ENCODE measurements at places on chromosomes 7 and 10.

GRCh38 chr10:7896297-7896696 is 78.0 kb downstream of the TAF3 start:
- DNase-seq, result no peak

DNA sequence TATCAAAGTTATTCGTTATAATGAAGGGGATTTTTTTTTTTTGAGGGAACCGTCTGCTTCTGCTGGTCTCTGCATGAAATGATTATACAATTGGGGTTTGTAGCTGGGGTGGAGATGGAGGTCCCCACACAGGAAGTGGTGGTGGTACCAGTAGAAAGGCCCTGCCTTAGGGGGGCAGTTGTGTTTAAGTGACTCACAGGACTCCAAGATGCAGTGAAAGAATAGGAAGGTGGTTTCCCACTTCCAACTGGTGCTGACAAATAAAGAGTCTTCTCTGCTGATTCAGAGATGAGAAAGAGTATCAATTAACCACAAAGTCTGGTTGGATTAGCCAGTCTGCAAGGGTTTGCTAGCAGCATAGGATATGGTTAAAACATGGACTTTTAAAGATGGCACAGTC is 376.0 kb downstream of the SORCS3 start:
- DNase-seq, result no peak

DNA sequence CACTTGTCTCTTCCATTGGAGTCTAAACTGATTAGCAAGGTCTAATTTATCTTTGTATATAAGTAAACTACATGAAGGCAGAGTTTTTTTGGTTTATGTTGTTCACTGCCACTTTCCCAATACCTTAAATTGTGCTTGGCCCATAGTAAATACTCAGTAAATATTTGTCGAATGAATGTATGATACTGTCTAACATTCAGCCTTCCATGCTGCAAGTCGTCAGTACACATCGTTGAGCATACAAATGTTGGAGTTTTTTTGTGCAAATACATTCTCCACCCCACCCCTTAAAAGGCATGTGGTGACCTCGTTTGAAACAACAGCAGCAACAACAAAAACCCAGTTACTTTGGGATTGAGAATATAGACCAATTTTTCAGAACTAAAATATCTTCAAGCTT is 17.4 kb upstream of the IGF2BP3 start:
- no peak for DNase-seq

- DNase-seq, result no peak
Observed at GRCh38 chr10:9911488-9911887, 1106.2 kb upstream of the CELF2 start.

GRCh38 chr7:63040966-63041610 is 957.6 kb upstream of the ZNF722 start:
- DNase-seq, result no peak

DNA sequence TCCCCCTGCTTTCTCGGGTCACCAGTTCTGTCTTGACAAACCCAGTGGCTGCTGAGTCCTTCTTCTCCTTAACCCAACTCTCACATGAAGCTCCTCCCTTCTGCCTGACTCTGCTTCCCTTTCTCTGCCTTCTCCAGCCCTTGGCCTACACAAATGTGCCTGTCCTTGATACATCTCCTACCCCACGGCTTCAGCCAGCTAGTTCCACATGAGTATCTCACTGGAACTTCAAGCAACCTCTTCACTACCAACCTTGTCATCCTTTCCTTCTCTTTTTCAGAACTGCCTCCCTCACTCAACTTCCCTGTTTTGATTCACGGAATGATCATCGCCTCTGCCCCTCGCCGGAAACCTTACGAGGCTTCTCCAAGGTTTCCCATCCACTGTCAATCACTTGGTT is 55.9 kb downstream of the PDIA4 start:
- DNase-seq, result no peak

DNA sequence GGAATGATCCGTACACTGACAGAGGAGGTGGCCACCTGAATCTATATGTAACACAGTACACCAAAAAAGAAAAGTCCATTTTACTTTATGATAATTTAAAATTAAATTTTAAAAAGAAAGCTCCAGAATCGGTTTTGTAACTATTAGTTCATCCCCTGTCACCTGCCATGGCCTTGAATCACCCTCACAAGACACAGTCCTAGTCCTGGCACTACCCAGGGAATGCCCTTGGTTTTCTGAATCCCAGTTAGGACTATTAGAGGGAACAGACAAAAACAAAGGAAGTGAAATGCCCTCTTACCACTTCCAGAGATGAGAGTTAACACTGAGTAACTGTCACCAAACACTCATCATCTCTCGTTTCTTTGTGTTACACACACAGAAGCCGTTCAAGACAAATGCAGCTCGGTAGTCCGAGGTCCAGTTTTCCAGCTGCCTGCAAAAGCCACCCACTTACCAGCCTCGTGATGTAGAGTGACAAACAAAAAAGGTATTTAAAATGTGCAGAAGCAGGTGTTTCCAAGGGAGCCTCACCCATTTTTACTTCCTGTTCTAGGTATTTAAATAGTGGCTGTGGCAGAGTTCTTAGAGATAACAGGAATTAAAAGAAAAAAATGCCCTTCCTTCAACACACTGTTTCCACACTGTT is 6.1 kb downstream of the PTPRN2 start:
- no peak for DNase-seq

GRCh38 chr10:45063591-45064231 is 63.0 kb downstream of the ZNF22 start:
- DNase-seq, result no peak

DNA sequence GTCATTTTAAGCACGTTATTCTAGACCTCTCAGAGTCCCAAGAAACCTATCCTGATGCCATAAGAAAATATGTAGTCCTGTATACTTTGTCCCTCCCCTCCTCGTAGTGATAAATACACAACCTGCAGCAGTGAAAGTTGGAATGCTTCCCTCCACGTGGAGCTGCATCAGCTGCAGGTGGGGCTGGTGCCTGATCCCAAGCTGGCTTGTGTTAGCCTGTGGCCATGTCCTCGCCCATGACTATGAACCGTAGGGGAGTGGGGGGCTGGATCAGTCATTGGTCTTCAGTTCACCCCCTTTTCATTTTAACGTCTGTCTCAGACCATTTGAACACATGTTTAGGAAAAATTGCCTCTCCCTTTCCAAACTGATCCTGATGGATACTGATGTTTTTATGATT is 171.4 kb upstream of the HABP2 start:
- DNase-seq, result no peak

GRCh38 chr7:1848911-1849311 is 178.8 kb downstream of the ELFN1 start:
- no peak for DNase-seq

DNA sequence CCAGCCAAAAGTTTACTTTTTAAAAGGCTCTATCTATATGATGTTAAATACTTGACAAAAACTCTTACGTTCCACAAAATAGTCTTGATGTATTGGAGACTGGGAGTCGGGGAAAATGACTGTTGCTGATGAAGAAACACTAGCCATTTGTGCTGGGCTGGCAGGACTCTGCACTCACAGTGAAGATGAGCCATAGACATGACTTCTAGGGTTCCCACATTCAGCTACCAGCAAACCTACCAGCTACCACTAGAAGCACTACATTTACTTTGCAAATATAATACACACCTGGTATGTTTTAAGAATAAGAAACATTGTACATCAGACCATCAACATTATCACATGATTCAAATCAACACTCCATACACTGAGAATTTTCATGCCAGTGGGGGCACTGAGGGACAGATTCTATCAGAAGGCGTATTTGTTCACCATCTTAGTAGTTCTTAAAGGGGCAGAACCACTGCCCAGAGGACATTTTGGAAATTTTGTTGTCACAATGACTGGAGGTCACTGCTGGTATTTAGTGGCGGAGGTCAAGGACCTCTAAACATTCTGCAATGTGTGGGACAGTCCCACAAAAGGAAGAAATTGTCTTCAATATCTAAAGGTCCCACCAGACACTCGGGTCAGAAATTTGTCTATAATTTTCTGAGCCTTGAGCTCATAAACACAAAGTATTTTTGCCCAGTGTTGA is 52.3 kb downstream of the PARD3 start:
- no peak for DNase-seq

DNA sequence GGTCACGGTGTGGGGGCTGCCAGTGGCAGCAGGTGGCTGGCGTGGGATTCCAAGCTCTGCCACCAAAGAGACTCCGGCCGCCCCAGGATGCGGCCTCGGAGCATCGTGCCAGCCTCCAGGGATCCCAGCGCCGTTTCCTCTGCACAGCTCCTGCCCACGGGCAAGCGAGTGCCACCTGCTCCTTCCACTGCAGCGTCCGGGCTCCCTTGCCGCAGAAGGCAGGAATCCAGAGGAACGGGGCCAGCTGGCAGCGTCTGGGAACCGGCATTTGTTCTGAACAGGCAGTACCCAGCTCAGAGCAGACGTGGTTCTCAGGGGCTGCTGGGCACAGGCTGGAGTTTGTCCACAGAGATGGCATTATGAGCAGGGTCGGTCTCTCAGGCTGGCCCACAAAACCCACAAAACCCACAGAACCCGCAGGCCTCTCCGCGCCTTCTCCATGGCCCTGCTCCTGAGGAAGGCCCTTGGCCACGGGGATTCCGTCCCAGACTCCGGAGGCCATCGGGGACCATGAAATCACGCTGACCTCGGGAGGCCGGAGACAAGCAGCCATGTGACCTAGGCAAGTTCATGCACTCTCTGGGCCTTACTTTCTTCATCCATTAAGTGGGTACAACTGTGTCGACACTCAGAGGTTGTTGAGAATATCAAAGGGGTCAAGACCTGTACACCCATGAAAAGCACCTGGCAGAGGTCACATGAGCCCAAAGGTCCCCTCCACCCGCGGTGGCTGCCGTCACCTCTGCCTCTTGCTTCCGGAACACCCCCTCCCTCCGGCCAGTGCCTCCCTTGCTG is 72.1 kb upstream of the TNRC18 start:
- no peak for DNase-seq

DNA sequence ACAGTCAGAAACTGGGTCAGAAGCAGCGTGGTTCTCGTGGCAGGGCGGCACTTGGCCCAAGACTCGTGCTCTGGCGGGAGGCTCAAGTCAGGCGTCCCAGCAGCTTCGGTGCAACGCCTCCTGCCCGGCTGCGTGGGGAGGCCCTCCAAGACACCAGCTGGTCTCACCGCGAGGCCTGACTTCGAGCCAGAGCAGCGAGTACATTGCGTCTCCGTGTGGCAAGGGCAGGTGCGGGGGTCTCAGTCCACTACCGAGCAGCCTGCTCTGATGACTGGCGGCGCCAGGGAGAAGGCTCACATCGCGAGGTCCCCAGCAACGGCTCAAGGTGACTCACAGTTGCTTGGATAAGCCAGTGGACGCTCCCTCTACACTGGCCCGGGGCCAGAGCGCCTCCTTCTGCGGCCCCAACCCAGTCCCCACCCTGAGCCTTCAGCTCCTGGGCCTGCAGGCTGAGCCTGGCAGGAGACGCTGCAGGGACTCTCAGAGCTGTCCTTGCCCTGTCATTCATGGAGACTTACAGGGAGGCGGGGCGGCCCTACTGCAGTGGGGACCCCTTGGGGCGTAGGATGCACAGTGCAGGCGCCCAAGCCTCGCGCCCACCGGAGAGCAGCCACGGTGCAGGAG is 41.9 kb upstream of the PRKAR1B start:
- DNase-seq, result no peak

GRCh38 chr10:5508786-5509185 is 9.4 kb upstream of the CALML5 start:
- no peak for DNase-seq

DNA sequence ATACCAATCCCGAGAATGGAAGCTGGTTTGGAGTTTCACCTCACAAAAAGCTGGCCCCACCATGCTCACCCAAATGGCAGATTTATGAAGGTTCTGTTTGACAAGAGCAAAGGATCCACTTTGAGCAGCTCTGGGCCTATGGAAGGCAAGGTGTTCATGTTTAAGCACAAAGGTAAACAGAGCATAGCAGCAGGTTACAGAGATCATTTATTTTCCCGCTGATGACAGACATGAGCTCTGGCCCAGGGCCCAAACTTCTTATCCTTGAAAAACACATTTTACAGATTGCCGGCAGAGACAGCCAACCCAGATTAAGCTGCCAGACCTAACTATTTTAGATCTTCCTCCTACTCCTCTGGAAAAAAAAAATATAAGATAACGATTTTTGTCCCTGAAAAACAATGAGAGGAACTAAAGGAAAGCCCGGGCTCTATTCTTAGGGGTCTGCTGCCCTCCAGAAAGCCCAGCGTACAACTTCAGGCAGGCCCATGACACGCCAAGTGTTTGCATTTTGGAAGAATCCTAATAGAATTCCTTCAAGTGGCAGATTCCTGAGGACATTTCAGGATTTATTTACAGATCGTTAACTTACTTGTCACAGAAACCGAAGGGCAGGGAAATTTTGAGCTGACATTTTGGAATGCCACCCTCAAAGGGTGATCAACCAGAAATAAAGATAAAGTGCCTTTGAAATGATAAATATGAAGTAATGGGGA is 40.0 kb downstream of the SYPL1 start:
- no peak for DNase-seq

DNA sequence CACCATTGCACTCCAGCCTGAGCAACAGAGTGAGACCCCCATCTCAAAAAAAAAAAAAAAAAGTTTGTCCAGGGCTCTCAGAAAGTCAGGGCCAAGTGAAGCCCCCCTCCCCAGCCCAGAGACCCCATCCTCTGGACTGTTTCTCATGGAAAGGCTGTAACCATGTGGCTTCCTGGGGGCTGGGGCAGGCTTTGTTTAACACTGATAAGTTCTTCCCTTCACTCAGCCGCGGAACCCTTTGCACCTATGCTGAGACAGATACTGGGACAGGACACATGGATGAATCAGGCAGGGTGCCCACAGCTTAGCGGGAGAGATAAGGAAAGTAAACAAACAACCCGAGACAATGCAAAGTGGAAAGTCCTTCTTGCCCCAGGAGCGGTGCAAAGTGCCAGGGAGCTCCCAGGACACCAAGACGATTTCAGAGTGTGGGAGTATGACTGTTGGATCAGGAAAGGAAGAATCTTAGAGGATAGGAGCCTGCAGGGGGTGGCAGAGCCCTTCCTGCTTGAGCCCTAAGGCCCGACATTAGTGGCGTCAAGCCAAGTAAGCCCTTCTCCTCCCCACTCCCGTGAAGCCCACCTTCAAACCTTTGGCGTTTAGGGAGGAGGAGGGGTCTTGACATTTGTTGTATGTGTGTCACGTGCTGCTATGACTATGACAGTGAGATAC is 11.6 kb downstream of the MLXIPL start:
- no peak for DNase-seq

- DNase-seq, result no peak
Observed at GRCh38 chr7:146116521-146117222, at the start of gene CNTNAP2. Gene CNTNAP2 (plus strand): TSS chr7:146116801. CDS start chr7:146116877, 76 bp downstream.

DNA sequence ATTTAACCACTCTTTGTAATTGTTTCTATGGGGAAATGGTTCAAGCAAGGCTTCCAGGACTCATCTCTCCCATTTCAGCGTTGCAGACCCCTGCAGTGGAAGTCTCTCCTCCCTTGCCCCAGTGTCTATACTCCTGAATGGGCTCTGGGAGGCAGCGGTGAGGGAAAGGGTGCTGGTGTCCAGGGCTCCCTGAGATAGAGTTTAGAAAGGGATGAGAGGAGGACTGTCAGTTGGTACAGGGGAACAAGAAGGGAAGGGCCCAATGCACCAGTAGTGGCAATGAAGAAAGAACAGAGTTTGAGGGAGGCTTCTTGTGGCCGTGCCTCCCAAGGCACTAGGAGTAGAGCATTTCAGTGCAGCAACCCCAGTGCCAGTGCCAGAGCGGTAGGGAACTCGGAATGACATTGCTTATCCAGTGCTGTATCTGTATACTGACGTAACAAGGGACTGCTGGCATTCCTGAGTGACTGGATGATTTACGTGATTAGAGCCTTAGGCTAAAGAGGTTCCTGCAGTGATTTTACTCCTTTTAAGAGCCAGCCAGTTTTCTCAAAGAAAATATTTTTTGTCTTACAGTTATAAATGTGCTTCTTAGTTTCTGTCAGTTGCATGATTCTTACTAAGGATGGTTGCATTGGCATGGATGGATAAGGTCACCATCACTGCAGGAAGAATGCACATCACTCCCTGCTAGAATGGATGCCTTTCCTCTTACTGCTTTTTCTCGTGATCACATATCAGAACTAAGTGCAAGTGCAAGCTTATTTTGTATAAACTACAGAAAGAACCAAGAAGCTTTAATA is 28.0 kb downstream of the PRPF18 start:
- DNase-seq, result no peak
